Fibroblast of pulmonary artery (primary cell): ENCODE measurements at places on chromosomes 5 and 9.
A peak's percentile ranks its signal among the peaks of the same experiment; 100 is the strongest.

DNA sequence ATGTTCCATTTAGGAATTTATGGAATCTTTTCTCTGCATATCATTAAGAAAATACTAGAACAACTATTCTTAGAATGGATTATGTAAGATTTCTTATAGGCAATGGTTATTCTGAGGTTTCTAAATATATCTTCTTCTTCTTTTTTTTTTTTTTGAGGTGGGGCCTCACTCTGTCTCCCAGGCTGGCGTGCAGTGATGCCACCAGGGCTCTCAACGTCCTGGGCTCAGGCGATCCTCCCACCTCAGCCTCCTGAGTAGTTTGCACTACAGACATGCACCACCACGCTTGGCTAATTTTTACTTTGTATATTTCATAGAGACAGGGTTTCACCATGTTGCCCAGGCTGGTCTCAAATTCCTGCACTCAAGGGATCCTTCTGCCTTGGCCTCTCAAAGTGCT, 137.2 kb downstream of the SREK1 start:
- no peak for DNase-seq

GRCh38 chr9:76232861-76233489, 161.3 kb downstream of the RFK start:
- DNase-seq = no peak

DNA sequence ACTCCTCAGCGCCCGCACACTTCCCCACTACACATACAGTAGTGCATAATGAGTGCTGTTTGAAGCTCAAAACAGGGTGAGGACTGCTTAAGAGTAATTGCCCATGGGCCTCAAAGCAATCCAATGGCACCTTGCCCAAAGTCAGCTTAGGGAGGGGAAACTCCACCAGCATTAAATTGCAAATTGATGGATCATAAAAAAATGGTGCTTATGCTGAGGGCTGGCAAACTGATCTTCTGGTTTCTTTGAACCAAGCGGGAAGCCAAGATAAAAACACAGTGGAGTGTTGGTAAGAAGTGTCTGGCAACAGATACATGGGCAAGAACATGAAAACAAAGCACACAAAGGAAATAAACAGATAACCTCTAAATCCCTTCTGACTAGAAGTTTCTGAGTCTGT, 28.0 kb downstream of the TLE1 start:
- DNase-seq = no peak

DNA sequence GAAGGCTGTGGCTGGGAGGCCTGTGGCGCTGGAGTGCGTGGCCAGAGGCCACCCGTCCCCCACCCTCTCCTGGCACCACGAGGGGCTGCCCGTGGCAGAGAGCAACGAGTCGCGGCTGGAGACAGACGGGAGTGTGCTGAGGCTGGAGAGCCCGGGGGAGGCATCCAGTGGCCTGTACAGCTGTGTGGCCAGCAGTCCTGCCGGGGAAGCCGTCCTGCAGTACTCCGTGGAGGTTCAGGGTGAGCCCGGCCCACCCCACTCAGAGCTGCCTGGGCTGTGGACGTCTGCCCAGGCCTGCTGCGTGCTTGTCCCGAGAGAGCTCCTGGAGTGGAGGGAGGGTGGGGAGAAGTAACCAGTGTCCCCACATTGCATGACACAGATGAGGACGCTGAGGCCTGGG, 89.2 kb downstream of the HMCN2 start:
- no peak for DNase-seq

GRCh38 chr9:18996211-18996610, 36.8 kb downstream of the SAXO1 start:
- no peak for DNase-seq

GRCh38 chr5:43401827-43402226, 10.4 kb downstream of the CCL28 start:
- DNase-seq = peak; percentile 22

GRCh38 chr5:69006030-69006429, 87.8 kb upstream of the SLC30A5 start:
- no peak for DNase-seq

- DNase-seq = peak; percentile 22
These were observed 482.6 kb downstream of the ZNF608 start for GRCh38 chr5:124263680-124264491.

DNA sequence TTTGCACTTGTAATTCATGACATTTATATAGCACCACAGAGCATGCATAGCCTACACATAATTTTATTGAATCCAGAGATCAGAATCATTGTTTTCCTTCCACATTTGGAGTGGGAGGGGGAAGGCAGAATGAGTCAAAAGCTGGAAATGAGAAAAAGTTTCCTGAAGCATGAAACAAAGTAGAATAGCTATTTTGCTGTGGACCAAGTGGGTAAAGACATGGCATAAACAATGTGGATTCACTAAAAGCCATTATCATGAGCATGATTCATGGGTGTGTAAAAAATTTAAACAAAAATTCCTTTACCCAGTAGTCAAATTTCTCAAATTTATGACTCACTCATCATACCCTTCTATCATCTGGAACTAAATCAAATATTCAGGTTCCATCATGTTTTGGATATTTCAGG, 97.9 kb downstream of the YIPF5 start:
- peak; percentile 45 for DNase-seq

GRCh38 chr5:41875121-41875520, 4.9 kb upstream of the OXCT1 start:
- DNase-seq = no peak

DNA sequence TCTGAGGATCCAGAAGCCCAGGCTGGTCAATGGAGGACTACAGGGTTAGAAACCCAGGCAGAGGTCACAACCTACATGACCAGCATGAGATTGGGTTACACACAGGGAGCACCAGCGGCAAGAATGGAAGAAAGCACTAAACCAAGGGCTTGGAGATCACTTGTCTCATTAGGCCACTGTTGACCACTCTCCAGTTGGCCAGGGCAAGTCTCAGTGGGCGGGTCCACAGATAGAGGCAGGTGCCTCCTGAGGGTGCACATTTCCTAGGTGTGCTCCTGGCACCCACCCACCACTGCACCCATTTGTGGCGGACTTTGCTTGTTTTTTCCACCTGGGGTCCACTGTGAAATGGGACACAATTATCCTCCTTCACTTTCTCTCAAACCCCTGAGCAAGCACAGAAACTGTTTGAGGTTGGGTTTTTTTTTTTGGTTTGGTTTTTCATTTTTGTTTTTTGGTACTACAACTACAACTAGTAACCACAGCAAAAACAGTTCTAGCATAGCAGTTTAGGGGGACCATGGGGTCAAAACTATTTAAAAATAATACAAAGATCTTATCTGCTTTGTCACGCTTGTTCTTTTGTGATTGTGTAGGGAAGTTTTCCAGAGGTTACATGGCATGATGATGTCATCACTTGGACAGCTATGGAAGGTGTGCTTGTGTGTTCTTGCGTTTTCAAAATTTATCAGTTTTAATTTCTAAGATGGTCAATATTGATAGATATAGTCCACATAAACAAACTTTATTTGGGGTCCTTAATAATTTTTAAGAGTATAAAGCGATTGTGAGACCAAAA, 6.1 kb downstream of the NPR2 start:
- no peak for DNase-seq

DNA sequence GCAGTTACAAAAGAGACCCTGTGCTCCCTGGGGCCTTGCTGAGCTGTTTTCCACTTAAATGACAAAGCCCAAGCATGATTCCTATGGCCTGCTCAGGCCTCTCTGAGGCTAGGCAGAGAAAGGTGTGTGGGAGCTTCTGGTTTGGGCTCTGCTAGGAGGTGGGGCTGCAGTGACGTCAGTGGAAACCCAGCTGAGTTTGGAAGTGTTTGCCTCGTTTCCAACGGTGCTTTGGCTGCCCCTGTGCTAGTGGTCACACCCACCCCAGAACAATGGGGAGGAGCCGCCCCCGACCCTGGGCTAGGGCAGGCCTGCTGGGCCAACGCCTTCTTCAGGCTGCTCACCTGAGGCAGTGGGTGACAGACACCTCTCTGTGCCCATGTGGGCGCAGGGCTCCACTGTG, 10.4 kb downstream of the ANGPTL2 start:
- DNase-seq = peak; percentile 41

DNA sequence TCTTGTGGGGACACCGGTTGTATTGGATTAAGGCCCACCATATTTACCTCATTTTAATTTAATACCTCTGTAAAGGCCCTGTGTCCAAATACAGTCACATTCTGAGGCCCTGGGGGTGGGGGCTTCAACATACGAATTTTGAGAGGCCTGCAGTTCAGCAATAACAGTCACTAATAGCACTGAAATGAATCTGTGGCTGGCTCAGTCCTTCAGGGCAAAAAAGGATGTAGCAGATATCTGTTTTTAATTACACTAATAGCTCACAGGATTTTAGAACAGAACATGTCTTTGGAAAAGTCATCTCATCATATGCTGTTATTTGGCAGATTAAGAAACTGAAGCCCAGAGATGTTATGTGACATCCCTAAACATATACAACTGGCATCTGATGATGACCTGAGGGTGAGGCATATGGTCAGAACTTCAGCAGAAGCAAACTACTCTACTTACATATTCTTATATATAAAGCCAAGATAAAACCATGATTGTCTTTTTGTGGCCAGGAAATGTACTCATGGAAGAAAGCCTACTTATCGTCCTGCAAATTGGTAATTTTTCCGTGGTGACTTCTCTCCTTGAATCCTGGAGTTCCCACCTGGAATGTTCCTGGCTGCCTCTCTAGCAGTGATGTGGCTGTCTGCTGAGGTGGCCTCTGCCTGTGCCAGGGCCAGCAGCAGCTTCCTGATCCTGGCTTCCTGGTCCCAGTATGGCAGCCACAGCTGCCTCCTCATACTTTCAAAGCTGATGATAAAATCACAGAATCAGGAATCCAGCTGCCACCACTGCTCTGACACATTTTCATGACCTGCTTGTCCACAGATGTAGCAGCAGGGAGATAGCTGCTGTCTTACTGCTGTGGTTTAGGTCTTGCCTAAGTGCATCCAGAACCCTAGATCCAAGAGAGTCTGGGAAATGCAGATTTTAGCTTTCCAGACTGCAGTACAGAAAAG, 72.1 kb upstream of the ANKRD55 start:
- DNase-seq = no peak

DNA sequence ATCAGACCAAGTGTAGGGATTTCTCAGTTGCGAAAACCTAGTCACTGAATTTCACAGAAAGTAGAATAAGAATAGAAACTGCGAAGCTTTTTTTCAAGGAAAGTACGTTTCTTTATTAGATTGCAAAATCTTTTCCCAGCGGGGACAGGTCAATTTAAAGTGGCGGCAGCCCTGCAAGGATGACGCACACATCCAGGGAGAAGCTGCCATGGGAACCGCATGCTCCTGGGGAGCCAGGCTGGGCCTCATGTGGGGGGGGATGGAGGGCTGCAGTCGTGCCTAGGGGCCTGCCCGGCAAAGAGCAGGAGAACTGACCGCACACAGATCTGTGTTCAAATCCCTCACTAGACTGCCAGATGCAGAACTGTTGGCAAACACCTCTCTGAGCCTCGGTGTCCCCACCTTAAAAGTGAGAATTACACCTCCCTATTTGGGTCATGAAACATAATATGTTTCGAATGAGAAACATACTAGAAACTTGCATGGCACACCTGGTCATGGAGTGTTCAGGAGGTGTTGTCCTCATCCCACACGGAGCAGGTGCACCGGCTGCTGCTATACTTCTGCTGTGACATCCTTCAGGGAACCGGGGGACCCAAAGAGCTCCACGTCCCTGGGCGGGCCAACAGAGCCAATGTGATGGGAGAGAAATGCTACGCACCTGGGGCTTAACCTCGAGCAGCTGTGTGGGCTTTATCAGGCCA, 127.8 kb upstream of the PHYKPL start:
- no peak for DNase-seq

GRCh38 chr9:129148463-129149204, 29.4 kb downstream of the IER5L start:
- DNase-seq = no peak

DNA sequence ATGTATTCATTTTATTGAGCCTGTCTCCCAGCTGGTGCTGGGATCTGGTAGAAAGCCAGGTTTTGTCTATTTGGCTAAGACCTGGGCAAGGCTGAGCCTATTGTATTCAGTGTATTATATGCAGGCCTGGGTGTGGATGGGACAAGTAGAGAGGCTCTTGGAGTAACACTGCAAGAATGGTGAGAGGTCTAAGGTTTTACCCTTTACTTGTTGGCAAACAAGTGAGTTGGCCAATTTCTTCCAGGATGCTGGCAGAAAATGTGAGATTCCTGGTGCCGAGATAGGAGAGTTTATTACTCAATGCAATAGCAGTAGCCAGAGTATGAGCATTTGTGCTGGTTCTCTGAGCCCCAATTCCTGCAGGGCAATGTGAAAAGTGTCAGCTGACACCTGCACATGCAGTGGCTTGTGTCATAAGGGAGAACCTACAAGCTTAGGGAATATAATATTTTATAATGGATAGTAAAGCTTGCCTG, 141.7 kb upstream of the PRLR start:
- DNase-seq = no peak

DNA sequence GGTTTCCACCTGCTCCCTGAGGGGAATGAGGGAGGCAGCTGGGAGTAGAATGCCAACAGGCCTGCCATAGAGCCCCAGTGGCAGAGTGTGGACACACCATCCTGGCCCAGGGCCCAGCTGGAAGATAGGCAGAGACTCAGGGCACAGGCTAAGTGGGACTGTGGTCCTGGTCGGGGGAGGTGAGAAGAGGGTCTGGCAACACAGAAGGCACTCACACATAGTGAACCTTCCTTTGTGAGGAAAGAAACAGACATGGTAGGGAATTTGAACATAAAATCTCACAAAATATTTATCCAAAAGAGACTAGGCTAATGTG, 41.2 kb downstream of the WDR36 start:
- no peak for DNase-seq

DNA sequence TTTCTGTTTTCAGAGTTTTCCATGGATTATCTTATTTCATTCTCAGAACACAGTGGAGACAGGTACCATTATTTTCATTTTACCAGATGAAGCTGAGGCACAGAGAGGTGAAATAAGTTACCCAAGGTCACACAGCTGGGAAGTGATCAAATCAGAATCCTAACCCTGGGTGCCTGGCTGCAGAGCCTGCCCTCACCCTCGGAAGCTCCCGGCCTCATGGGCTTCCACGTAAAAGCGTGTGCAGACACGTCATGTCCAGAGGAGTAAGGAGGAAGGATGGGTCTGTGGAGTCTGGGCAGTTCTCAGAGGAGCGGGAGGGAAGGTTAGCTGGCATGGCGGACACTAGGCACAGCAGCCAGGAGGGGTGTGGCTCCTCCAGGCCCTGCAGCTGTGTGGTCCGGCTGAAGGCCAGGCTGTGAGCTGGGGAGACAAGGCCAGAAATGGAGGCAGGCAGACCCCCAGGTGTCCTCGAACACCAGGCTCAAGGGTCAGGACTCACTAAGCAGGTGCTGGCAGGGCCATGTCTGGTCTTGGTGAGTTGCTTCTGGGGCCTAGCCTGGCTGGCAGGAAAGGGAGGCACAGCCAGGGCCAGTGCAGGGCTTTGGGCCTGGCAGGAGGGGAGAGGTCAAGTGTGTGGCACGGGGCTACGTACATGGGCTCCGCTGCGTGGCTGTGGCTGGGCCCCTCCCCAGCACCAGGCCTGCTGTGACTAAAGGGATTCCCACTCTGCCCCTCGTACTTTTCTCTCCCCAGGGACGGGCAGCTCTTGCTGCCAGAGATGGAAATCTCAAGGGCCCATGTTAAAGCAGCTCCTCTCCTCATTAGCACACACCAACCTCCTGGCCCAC, 5.6 kb downstream of the TBC1D9B start:
- DNase-seq = no peak
